Omental fat pad (tissue), 4 donors: ENCODE measurements at places on chromosomes 4 and X. TPM values are rescaled to one million over a fixed set of nuclear protein-coding genes. Genes with fewer than 3 reads are reported as not detected.

The TMEM255A gene
- total RNA-seq, result 5.6 TPM

The DAPP1 gene
- total RNA-seq, result 1.6 TPM

DNA sequence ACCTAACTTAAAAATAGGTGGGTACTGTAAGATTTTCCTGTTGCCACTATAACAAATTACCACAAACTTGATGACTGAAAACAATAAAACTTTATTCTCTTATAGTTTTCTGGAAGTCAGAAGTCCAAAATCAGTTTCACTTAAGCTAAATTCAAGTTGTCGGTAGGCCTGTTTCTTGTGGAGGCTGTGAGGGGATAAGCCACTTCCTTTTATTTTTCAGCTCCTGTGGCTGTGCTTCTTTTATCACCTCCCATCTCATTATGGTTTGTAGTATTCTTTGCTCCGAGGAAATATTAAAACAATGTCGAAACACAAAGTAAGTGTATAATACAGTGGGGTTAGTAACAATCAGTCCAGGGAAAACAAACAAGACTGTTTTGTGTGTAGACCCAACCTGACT is 610.5 kb upstream of the TECRL start:
- DNase-seq, result no peak

GRCh38 chrX:148784856-148785255 is 284.4 kb downstream of the AFF2 start:
- DNase-seq, result no peak
